NCI-H1930 (cell line): ENCODE measurements at places on chromosomes 6 and 20.
A peak's percentile ranks its signal among the peaks of the same experiment; 100 is the strongest.

DNA sequence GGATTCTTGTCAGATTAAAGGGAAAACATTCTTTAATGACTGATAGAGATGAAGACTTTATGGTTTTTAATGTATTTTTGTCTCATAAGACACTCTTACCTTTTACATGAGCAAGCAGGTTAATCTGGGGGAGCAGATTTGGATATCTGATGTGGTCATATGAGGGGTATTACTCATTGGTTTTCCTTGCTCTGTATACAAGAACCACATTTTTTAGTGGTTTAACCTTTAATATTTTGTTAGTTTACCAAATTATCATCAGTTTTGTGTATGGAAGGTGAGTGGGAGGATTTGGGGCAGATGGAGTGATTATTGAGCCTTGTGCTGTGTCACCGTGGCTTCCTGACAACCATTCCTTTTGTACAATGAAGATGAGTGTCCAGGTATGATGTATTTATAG, 112.9 kb downstream of the FIG4 start:
- no peak for DNase-seq

DNA sequence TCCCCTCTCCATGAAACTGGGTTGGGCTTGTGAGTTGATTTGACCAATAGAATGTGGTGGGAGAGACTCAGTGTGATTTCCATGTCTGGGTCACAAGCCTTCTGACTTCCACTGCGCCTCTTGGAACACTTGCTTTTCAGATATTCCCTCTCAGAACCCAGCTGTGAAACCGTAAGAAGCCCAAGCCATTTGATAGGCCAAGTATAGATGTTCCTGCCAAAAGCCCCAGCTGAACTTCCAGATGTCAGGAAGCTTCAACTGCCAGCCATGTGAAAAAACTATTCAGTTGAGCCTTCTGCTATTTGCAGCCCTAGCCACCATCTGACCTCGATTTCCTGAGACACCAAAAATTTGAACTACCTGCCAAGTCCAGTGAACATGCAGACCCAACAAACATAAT, 387.8 kb upstream of the GJE1 start:
- no peak for DNase-seq

DNA sequence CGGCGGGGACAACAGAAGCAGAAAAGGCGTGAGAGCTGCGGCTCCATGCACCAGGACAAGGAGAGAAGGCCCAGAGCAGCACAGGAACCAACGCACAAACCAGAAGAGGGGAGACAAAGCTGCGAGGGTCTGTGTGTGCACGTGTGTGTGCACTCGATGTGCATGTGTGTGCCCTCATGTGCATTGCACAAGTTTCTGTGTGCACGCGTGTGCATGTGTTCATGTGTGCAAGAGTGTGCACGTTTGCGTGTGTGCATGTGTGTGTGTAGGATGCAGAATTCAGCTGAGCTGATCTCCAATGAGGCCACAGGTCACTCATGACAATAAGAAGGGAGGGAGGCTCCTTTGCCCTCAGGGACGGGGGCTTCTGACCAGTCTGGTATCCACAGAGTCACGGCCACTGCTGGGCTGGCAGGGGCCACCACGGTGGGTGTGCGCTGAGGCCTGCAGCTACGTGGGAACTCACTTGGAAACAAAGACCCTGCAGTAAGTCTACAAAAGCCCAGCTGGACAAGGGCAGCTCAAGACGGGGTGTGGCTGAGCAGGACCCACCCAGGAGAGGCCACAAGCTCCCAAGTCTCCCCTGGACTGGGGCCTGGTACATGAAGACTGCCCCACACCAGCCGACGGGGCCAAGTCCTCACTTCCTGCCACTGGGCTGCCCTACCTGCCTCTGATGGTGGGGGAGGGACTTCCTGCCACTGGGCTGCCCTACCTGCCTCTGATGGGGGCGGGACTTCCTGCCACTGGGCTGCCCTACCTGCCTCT, 48.1 kb upstream of the CHRNA4 start:
- peak; percentile 65 for DNase-seq

GRCh38 chr20:23141450-23142161, 55.5 kb upstream of the CD93 start:
- no peak for DNase-seq

DNA sequence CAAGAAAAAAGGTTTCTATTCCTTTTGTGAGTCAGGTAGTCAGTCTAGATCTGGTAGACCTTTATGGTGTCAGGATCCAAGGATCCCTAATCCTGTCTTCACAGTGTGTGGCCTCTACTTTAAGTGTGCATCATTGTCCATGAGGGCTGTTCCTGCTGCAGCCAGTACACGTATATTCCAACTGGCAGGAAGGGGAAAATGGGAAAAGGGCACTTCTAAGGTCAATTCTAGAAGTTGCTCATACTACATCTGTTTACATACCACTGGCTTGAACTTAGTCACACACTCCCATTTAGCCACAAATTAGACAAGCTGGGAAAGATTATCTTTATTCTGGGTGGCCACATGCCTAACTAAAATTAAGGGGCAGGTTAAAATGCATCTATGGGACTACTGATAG, 9.7 kb upstream of the MMS22L start:
- DNase-seq, result no peak

- no peak for DNase-seq
Measured at GRCh38 chr6:38345586-38345985, 294.1 kb downstream of the BTBD9 start.

GRCh38 chr6:117521791-117522502, 39.5 kb downstream of the DCBLD1 start:
- no peak for DNase-seq

GRCh38 chr6:143160015-143160414, 99.3 kb downstream of the AIG1 start:
- DNase-seq, result no peak

DNA sequence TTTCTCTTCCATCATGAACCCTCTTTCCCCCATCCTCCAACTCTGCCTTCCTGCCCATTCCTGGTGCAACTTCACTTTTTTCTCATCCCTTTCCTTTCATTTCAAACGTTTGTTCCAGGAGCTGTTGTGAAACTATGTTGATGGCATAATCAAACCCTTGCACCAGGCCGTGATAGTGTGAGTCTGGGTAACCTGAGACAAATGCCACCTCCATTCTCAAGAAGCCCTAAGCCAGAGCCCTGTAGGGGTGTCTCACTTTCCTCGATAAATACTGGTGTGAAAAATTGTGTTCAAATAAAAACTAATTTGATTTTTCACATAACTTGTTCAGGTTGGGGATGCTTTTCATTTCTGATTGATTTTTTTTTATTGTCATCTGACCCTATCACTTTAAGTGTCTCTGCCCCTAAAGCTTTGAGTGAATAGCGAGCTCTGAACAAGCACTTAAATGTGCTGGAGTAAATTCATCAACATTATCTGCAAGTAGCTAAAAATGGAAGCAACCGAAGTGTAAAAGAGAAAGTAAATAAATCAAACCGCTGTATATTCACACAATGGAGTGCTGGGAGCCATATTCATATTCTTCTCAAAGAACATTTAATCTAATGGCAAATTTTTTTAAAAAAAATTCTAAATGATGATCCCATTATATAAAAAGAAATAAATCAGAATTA, 303.1 kb upstream of the CDYL start:
- DNase-seq, result no peak

- DNase-seq, result no peak
Measured at GRCh38 chr6:145332011-145332410, 403.3 kb downstream of the EPM2A start.

DNA sequence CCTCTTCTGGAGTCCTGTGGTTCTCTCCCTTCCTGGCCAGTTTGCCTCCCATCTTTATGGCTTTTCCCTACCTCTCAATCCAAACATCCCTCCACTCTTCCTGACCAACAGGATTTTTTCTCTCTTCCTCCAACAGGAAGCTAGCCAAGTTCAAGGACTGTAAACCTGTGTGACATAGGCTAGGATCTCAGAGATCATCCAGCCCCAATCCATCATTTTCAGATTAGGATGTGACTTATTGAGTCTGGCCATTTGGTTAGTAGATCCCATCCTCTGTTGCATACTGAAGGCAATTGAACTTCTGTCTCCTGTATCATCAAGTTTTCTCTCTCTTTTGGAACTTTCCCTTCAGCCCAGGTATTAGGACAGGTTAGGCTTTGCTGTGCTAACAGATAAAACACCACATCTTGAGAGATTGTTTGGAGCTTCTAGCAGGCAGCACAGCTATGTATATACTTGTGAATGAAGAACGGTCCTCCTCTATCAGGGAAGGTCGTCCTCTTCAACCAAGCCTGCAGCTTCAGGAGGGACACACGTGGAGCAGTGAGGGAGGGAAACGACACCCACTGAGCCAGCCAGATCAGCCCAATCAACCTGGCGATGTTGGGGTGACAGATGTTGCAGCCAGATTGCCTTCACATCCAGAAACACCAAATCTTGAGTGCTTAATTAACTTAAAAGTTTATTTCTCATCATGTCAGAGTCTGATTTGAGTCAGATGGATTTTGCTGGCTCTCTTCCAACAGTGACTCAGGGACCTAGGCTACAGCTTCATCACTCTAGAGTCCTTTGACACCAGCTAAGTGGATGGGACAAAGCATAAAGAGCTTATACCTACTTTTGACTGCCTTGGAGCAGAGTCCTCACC, 106.8 kb downstream of the GJA10 start:
- DNase-seq, result no peak

DNA sequence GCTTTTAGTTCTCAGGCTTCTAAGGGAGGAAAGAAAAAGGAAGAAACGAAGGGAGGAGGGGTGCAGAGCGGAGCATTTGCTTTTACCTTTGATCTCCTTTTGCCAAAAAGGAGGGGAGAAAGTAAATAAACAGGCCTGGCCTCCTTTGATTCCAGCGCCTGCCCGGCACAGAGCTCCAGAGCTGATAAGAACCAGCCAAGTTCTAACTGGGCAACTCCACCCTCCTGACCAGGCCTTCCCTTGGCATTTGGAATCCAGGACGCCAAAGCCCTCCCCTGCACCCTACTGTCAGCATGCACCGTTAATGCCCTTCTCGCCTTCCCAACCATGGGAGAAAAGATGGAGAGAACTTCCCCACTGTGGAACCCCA, 120.8 kb upstream of the PTPN1 start:
- DNase-seq, result no peak

- DNase-seq, result no peak
Measured at GRCh38 chr20:34350095-34350494, 13.0 kb upstream of the ITCH start.

GRCh38 chr6:7906741-7907140, 3.8 kb downstream of the TXNDC5 start:
- no peak for DNase-seq

- DNase-seq, result peak; percentile 78
Measured at GRCh38 chr6:136963259-136963658, 41.2 kb downstream of the SLC35D3 start.

DNA sequence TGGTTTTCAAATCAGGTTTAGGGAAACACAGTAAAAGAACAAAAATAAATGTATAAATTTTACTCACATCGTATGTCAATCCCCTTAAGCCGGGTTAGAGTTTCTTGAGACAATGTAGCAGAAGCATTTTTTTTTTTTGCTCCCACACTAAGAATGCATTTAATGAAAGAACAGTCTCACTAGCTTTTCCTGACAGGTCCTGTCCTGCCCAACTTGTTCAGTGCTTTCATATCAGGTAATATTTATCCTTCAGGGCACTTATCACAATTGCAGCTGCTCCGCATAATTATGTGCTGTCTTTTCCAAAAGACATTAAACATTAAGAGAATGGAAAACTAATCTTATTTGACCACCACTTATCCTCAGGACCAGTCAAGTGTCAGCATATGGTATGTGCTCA, 632.0 kb downstream of the HTR1B start:
- DNase-seq, result no peak

DNA sequence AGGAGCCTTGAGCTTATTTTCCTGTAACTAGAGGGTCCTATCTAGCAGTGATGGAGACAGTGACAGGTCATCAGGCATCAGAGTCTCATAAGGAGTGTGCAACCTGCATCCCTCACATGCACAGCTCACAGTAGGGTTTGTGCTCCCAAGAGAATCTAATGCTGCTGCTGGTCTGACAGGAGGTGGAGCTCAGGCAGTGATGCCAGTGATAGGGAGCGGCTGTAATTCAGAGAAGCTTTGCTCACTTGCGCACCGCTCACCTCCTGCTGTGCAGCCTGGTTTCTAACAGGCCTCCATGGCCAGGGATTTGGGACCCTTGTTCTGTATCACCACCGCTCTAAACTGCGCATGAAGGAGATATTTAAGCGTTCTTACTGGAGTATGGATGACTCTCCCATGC, 5.3 kb downstream of the KIF25 start:
- no peak for DNase-seq

DNA sequence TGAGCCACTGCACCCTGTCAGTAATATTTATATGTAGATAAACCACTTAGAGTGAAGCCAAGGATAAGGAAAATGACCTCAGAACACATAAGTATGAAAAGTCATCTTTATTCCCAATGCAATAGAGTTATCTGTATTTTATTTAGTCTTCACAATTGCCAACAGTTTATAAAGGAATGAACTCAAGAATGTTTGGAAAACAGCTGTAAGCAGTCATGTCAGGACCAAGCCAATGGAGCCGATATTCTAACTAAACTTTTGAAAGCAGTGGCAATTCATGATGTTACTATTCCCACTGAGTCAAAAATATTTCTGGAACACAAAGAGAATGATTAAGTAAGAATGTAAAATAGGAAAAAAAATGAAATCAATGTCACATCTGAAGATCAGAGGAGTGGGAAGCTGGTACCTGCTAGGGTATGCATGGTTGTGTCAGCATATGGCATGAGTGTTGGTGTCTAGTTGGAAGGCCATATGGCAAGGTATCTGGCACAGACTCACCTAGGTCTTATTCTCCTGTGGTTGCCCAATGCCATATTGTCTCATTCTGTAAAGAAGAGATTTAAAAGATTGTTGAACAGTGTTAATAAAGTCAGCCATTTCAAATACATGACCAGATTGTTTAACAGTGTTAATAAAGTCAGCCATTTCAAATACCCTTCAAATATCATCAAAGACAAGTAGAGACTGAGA, 118.2 kb downstream of the ADAT2 start:
- DNase-seq, result no peak

DNA sequence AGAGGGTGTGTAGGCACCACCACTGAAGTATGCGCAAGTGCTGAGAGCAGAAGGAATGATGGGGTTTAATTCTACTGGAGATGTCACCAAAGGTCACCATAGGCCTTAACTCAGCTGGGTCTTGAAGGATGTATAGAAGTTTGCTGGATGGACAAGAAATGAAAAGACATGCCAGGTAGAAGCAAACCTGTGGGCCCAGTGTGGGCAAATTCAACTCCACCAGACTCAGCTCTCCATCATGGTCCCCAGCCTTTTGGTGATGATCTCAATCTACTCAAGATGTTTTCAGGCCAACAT, 124.5 kb downstream of the SNX5 start:
- no peak for DNase-seq

GRCh38 chr20:13825465-13825864, 40.6 kb downstream of the NDUFAF5 start:
- no peak for DNase-seq

DNA sequence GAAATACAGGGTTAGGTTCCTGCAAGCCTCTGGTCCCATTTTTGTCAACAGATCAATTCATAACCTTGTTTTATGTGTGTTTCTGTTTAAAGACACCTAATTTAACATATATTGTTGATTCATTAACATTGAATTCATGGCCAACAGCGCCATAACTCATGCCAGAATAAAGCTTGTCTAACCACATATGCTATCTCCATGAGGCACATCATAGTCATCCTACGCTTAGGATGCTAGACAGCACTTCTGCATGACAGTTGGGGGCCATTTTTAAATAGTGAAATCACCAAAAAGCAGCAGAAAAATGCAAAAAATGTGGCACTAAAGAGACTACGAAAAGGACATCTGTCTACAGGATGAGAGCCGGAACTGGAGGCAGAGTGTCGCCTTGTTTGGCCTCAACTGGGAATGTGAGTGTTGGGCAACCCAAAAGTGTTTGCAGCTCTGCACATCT, 37.9 kb downstream of the TRAM2 start:
- no peak for DNase-seq
